Stimulated activated CD4-positive, alpha-beta T cell treated with anti-CD3 and anti-CD28 coated beads, Interleukin-15, amount 100 ng/mL, for 1 hour (primary cell): ENCODE measurements at places on chromosomes 12 and 14.

- no peak for DNase-seq
Measured at GRCh38 chr14:37063467-37064240, 108.8 kb downstream of the SLC25A21 start.

DNA sequence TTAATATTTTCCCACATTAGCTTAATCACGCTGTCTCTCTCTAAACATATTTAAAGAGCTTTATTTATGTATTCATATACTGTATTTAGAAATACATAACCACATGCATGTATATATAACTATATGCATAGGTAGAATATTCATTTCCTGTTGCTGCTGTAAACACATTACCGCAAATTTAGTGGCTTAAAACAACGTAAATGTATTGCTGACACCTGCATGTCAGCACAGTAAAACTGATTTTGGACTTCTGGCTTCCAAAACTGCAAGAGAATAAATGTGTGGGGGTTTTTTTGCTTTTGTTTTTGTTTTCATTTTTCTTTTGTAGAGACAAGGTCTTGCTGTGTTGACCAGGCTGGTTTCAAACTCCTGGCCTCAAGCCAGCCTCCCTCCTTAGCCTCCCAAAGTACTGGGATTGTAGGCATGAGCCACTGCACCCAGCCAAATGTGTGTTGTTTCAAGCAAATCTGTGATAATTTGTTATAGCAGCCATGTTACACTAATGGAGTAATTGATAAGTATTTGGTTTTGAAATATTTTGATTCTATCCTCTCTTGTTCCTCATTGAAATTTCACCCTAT, 61.9 kb upstream of the CMKLR1 start:
- DNase-seq, result no peak

DNA sequence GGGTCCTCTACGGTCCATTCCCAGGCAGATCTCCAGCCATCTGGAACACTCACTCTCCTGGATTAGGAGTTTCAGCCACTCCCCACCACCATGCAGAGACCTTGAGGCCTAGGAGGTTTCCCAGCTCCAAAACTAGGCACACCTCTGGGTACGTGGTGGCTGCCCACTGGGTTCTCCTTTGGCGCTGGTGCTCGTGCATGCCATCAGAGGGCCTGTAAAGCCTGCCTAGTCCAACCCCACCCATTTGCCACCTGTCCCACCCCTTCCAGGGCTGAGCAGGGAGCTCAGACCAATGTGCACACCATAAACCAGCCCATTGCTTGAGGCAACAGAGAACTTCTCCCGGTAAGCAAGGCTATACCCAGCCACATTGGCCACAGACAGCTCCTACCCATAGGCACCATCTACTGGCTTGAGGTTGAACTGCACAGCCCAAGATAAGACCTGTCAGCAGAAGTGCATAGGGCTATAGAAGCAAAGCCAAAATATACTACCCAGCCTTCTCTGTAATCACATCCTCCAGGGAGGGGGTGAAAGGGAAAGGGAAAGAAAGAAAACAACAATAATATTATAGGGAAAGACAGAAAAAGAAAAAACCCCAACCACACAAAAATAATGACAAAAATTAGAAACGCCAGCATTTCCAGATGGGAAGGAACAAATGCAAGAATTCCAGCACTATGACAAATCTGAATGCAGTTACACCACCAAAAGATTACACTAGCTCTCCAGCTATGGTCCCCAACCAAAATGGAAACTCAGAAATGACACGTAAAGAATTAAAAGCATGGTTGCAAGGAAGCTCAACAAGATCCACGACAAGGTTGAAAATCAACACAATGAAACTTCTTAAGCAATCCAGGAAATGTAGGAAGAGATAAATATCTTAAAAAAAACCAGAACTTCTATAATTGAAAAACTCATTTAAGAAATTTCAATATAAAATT, 111.9 kb upstream of the CCDC175 start:
- no peak for DNase-seq

- DNase-seq, result no peak
Measured at GRCh38 chr12:52436828-52437474, 2.8 kb upstream of the KRT75 start.

GRCh38 chr14:74065746-74066575, 18.3 kb downstream of the ALDH6A1 start:
- DNase-seq, result no peak

GRCh38 chr12:68479261-68479895, 131.3 kb upstream of the RAP1B start:
- DNase-seq, result no peak

- no peak for DNase-seq
Measured at GRCh38 chr14:26896447-26896846, 298.6 kb upstream of the NOVA1 start.

GRCh38 chr12:113936460-113936859, 29.7 kb downstream of the RBM19 start:
- no peak for DNase-seq

DNA sequence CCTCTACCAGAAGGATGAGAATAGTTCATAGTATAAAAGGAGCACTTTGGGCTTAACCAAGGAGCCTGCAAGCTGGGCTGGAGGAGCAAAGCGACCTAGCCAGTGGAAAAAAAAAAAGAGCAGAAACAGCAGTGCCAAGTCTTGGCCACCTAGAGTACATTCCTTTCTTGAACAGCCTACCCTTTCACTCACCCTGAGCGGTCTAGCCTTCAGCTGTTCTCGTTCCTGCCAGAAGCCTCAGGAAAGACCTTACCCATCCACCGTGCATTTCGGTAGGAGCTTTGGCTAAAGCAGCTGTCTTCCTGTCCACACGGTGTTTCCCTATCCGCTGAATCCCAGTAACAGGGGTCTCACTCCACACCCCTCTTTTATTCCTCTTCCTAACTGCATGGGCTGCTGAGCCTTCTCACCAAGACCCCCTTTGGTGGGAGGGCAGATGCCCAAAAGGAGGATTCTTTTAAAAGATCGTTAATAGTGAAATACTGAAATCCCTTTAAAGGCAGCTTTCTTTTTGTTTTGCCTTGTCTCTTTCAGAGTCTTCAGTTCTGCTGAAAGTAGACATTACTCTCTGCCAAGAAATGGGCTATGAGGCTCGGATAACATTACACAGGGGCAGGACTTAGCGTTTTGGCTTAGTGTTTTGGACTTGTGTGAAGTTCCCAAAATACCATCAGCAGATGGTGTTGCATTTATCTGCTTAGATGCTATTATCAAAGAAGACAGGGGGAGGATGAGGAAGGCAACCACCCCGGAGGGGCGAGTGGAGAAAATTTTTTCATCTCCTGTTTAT, 88.5 kb upstream of the METAP2 start:
- no peak for DNase-seq

DNA sequence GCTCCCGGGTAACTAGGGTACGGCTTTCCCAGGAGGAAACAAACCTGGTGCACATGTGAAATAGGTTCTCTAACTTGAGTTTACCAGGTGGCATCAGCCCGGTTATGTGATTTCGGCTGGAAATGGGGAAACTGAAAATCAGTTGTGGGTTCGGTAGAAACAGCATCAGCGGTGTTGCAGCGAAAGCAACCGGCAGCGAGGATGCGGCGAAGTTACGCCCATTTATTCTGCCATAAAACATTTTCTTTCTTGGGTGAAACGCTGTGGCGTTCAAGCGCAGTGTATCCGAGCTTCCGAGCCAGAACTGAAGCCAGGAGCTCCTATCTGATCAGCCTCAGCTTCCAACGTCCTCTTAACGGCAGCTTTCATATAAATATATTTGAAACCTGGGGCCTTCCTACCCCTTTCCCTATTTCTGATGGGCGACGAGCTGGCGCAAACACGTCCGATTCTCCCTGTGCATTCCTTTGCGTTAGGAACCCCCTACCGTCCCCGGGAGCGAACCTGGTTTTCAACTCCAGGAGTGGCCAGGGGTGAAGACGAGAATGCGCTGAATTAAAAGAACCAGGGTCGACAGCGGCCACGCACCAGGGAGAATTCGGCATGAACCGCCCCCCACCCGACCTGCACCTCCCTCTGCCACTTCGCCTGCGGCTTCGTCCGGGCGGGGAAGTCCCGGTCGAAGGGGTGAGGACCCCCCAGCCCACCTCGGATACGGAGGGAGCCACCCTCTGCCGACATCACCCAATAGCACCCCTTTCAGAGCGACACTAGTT, 1.6 kb downstream of the DPF3 start:
- DNase-seq, result no peak

GRCh38 chr12:131052929-131053328, 99.2 kb downstream of the ADGRD1 start:
- no peak for DNase-seq

DNA sequence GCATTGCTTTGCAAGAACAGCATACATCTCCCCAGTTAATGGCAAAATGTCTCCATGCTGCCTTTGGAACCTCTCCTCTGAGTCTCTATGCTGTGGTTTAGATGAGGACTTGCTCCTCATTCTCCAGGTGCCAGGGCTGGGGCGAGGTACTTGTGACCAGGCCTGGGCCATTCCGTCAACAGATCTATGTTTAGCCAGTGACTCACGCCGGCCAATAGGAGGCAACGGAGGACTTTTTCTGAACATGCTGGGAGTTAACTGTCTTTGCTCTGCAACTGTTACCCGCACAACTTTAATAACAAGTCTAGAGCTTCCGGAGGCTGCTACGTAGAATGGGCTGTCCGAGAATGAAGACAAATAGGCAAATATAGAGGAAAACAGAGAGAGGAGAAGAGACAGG, 214.2 kb downstream of the GLT1D1 start:
- no peak for DNase-seq

DNA sequence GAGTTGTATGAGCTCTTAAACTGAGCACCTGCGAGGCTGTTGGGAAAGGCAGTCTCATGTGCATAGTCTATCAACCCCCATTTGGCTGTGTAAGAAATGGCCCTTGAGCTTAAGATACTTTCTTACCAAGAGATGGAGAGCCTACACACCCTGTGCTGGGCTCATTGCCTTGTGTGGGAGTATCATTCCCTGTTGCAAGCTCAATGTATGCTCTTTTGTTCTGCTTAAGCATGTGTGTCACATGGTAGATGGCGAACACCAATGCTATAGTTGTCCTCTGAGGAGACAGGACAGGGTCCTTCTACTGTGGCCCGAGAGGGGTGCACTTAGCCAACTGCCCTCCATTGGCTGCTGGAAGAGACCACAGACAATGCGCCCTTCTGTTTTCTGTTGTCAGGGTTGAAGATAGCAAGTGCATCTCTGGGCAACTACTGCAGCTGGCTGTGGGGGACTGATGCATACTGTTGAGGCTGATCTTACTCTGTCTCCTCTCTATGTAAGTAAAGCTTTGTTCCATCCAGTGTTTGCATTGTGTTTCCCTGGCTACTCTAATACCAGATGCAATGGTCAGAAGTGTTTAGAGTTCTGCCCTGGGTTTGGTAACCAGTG, 79.5 kb downstream of the PTPRB start:
- no peak for DNase-seq

GRCh38 chr14:24456980-24457379, 14.4 kb upstream of the SDR39U1 start:
- no peak for DNase-seq

DNA sequence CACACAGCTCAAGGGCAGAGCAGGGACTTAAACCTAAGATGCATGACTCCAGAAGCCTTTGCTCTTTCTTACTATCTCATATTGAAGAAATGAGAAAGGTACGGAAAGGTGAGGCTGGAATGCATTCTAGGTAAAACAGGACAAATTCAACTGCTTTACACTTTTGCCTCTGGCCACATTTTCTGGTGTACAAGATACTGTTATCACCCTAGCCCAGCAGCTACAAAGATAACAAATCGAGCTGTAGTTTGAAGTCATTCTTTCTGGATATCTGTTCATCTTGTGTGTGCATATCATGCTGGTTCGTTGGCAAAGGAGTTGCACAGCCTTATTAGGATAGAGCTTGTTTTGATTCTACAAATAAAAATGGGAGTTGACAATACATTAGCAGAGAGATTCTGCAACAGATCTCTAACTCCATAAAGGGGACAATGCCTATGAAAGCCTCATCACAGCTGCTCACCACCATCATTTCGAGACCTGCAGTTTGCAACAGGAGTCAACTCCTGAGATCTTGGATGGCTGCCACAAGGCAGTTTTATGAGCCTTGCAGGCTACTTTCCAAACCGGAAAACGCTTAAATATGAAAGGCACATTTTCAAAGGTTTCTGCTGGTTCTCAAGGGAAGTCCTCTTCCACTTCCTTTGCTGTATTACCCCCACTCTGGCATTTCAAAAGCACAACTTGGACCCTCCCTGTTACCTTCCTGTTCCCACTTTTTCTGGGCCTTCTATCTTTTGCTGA, 64.9 kb downstream of the STXBP6 start:
- DNase-seq, result no peak

DNA sequence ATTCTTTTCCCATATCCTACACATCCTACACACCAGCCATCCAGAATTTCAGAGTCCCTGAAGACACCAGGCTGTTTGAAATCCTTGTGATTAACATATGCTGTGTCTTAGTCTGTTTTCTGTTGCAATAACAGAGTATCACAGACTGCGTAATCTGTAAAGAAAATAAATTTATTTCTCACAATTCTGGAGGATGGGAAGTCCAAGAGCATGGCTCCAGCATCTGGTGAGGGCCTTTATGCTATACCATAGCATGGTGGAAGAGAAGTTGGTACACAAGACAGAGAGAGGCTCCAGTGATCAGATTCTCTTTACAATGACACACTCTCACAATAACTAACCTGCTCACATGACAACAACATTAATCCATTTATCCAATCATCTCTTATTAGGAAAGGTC, 4.1 kb downstream of the ART4 start:
- DNase-seq, result no peak

GRCh38 chr12:16012117-16012516, 101.0 kb downstream of the DERA start:
- no peak for DNase-seq

GRCh38 chr14:83294941-83295340, 1761.3 kb upstream of the SEL1L start:
- DNase-seq, result no peak

DNA sequence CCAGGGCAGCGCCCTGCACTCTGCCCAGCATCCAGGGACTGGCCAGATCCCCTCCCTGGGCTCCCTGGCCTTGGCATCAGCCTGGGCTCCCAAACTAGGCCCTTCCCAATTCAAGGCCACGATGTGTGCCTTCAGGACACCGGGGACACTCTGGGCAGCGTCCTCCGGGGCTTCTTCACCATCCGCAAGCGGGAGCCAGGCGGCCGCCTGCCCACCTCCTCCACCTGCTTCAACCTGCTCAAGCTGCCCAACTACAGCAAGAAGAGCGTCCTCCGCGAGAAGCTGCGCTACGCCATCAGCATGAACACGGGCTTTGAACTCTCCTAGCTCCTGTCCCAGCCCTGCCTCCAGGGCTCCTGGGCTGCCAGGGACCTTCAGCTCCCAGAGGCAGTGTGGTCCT, 38.8 kb downstream of the MMAB start:
- no peak for DNase-seq

GRCh38 chr12:45586486-45586885, 143.0 kb upstream of the ARID2 start:
- DNase-seq, result no peak

DNA sequence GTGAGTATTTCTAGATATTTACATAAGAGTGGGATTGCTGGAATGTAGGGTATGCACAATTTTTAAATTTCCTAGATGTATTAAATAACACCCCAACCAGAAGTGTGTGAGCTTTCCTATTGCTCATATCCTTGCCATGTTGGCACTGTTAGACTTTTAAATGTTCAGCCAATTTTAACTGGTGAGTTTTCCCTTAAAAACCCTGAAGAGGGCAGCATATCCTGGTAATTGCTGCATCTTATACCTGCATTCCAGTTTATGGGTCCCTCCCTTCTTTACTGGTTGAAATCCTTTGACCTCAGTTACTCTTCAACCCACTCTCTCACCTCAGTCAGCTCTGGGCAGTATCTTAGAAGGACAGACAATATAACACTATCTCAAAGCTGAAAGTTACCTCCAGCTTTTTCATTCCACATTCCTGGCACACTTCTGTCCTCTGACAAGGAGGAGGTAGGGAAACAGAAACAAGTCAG, 270.6 kb downstream of the PAWR start:
- DNase-seq, result no peak

- DNase-seq, result no peak
Measured at GRCh38 chr14:42045383-42045782, 438.7 kb downstream of the LRFN5 start.
